ENCODE measurements at places on chromosomes 12 and 14. TPM values are rescaled to one million over a fixed set of nuclear protein-coding genes. Genes with fewer than 3 reads are reported as not detected.

DNA sequence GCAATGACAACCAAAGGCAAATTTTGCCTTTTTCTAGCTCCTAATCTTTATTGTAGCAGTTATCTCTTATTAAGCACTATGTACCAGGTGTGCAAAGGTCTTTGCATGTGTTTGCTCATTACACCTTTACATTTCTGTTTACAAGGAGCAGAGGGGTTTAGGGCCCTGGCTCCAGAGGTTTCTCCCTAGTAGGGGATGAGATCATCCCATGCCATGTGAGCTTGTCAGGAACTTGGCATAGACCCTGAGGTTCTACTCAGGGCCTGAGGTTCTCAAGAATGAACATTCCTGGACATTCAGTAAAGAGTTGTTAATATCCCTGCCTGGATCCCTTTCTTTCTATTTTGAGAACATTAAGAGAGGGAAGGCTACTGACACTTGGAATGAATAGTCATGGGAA lies 292.0 kb downstream of the RPAP3 start:
- no peaks in the 10 kb centered on the region for H3K27me3 ChIP-seq
- no peak overlapping the region for H3K4me3 ChIP-seq
- DNase-seq: no peak
- no peaks in the 10 kb centered on the region for H3K4me1 ChIP-seq
- H3K36me3 ChIP-seq: no peaks in the 10 kb centered on the region

DNA sequence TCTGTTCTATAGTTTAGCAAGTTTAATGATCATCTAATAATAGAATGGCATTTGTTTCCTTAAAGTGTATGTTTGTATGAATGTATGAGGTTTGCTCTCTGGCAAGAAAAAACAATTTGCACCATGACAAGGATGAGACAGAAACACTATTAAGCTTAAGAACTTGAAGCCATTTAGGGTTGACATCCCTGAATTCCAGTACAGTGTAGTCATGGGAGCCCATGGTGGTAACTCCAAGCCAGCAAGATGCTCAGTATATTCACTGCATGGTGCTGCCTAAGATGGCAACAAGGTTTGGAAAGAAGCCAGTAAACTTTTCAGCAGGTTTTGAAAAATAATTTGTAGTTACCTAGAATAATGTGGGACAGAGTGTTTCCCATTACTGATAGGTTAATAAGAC lies 158.6 kb downstream of the PRIMA1 start:
- DNase-seq: no peak
- no peak overlapping the region for H3K27ac ChIP-seq
- no peaks in the 10 kb centered on the region for H3K27me3 ChIP-seq
- no peaks in the 10 kb centered on the region for H3K36me3 ChIP-seq

The SLC2A14 gene
- 5.9 TPM for total RNA-seq

The ASCL1 gene
- total RNA-seq: 0.12 TPM

The ETFBKMT gene
- 3.0 TPM for total RNA-seq

- no peak overlapping the region for H3K27ac ChIP-seq
- no peaks in the 10 kb centered on the region for H3K27me3 ChIP-seq
- H3K4me1 ChIP-seq: no peaks in the 10 kb centered on the region
Measured at GRCh38 chr12:5864972-5865371, 80.1 kb downstream of the ANO2 start.

DNA sequence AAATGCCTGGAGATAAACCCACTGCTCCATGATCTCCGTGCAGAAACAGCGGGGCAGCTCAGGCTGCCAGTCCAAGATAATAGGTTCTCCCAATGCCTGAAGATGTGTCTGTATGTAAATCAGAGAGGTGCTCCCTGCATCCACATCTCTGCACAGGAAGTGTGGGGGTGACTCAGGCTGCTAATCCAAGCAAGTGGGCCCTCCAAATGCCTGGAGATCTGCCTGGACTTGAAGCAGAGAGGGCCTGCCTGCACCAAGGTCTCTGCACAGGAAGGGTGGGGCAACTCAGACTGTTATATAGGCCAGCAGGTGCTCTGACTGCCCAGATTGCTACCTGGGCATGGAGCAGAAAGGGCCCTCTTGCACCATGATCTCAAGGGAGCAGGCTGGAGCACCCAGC lies 504.7 kb downstream of the LRFN5 start:
- no peaks in the 10 kb centered on the region for H3K27me3 ChIP-seq
- no peak for DNase-seq
- H3K36me3 ChIP-seq: no peaks in the 10 kb centered on the region
- no peak overlapping the region for H3K27ac ChIP-seq
- no peak overlapping the region for H3K4me3 ChIP-seq
- no peaks in the 10 kb centered on the region for H3K4me1 ChIP-seq

- peaks cover 6% of the 10 kb centered on the region for H3K4me1 ChIP-seq
- no peaks in the 10 kb centered on the region for H3K27me3 ChIP-seq
- no peak for DNase-seq
- H3K4me3 ChIP-seq: no peak overlapping the region
- H3K36me3 ChIP-seq: no peaks in the 10 kb centered on the region
Measured at GRCh38 chr12:43052441-43052840, 462.9 kb upstream of the PRICKLE1 start.

DNA sequence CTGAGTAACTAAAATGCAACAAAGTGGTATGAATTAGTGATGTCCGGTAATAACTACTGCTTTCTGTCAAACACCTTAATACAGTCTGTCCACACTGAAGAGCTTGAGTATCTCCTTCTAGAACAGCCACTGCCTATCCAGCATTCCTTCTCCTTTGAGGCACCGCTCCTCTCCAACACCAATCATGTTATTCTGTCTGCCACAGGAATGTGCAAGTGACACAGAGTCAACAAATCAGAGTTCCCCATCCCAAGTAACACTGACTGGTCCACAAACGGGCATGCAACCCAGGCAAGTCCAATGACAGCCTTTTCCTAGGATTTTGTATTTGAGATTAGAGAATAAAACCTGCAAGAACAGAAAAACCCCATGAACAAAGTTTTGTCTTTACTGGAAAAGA lies 3.8 kb downstream of the GXYLT1 start:
- no peak overlapping the region for H3K4me3 ChIP-seq
- DNase-seq: no peak
- peaks cover 9% of the 10 kb centered on the region for H3K4me1 ChIP-seq
- H3K36me3 ChIP-seq: no peaks in the 10 kb centered on the region
- no peaks in the 10 kb centered on the region for H3K27me3 ChIP-seq
- H3K27ac ChIP-seq: no peak overlapping the region

The SP1 gene
- total RNA-seq: 48.4 TPM

DNA sequence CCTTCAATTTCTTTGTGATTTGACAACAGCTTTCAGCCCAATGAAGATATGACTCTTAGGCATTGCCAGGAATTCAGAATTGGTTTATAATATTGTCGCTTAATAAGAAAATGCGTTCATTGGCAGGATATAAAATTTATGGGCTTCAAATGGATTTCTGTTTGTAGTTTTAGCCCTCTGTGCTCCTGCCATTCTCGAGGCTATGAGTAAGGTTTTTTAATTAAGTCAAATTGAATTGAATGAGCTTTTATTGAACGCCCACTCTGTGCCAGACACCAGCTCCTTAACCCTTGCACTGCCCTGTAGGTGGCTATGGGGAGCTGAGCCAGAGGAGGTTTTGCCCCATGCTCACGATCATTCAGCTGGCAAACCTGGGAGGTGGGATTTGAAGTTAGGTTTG lies 115.1 kb downstream of the SLC25A47 start:
- no peak overlapping the region for H3K4me3 ChIP-seq
- no peak for DNase-seq
- H3K27me3 ChIP-seq: no peaks in the 10 kb centered on the region
- no peak overlapping the region for H3K27ac ChIP-seq

- H3K4me1 ChIP-seq: no peaks in the 10 kb centered on the region
- no peaks in the 10 kb centered on the region for H3K27me3 ChIP-seq
- no peak overlapping the region for H3K27ac ChIP-seq
- no peak overlapping the region for H3K4me3 ChIP-seq
- H3K36me3 ChIP-seq: no peaks in the 10 kb centered on the region
Measured at GRCh38 chr14:95895720-95896119, 19.1 kb downstream of the TUNAR start.

DNA sequence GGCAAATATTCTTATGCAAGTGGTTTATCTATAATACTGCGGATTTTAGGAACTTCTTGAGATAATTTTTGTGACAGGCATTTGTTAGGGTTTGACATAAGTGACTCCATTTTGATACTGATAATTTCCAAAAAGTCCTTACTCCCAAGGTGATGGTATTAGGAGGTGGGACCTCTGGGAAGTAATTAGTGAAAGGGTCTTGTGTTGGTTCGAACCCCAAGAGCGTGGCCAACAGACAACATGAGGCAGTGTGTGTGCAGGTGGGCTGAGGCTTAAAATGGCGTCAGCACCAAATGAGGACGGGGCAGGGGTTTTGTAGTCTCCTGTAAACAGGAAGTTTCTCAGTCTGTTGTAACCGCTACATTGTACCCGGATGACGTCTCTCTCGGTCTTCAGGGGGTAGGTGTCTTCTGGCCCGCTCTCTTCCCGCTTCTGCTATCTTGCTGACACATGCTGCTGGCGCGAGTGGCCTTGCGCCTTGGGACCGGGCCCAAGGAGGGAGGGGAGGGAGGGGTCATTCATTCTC lies 1.7 kb upstream of the C12orf43 start:
- no peak for DNase-seq
- H3K4me3 ChIP-seq: no peak overlapping the region
- no peaks in the 10 kb centered on the region for H3K36me3 ChIP-seq
- no peaks in the 10 kb centered on the region for H3K27me3 ChIP-seq

DNA sequence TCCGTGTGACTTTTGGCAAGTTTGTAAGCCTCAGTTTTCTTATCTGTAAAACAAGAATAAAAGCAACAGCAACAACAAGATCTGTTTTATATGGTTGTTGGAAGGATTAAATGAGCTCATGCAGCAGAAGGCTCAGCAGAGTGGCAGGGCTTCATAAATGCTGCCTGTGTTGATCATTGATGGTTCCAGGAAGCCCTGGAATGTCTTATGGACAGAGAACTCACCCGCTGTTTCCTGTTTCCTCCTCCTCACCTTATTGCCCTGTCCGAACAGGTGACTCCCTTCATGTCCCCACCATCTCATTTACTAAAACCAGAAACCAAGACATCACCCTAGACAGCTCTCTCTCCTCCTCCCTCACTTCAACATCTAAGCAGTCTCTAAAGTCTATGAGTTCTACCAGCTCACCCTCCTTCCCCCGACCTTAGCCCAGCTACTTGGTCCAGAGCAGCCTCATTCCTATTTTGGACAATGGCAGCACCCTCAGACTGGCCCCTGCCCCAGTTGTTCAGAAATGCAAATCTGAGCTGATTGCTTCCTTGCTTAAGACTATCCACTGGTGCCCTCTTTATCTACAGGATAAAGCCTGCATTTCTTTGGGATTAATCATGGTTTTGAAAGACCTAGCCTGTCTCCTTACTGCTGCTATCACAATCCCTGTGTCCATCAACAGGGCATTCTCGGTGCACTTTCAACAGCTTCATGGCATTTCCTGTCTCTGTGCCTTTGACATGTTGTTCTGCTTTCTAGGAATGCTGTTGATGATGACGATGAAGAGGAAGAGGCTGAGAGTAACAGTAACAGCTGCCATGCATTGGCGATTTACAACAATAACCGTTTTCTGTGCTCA lies 21.4 kb upstream of the GSG1 start:
- no peak overlapping the region for H3K27ac ChIP-seq
- H3K27me3 ChIP-seq: no peaks in the 10 kb centered on the region
- no peaks in the 10 kb centered on the region for H3K4me1 ChIP-seq

The ART4 gene
- 0.28 TPM for total RNA-seq

DNA sequence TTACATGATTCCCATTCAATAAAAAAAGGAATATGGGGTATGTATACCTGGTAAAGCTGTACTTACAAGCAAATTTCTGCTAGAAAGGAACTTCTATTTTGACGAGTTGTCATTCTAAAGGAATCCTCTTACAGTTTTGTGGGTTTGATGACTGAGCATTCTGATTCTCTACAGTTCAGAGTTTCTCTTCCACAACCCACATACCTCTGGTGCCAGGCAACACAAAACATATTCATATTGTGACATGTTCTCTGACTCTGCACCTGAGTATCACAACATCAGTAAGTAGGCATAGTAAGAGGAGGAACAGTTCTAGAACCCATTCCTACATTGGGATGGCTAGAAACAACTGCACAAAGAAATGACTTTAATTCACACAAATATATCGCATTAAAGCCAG lies 636.6 kb downstream of the MED13L start:
- H3K4me1 ChIP-seq: no peaks in the 10 kb centered on the region
- H3K36me3 ChIP-seq: no peaks in the 10 kb centered on the region
- no peaks in the 10 kb centered on the region for H3K27me3 ChIP-seq

DNA sequence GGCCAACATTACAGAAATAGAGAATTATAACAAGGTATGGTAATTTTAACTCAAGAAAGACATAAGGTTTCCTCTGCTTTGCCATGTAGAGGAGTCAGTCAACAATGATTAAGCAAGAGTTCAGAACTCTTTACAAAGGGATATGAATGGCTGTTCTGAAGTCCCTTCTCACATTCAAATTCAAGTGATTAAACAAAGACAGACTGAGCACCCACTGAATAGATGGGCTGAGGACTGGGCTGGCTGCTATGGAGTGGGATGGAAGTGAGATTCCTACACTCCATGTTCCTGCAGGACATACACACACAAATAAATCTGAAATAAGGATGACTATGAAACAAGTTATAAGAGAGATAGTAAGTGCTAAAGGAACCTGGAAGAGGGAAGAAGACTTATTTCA lies 199.0 kb upstream of the GRIP1 start:
- no peak for DNase-seq
- no peak overlapping the region for H3K27ac ChIP-seq
- H3K27me3 ChIP-seq: no peaks in the 10 kb centered on the region
- H3K4me1 ChIP-seq: no peaks in the 10 kb centered on the region

DNA sequence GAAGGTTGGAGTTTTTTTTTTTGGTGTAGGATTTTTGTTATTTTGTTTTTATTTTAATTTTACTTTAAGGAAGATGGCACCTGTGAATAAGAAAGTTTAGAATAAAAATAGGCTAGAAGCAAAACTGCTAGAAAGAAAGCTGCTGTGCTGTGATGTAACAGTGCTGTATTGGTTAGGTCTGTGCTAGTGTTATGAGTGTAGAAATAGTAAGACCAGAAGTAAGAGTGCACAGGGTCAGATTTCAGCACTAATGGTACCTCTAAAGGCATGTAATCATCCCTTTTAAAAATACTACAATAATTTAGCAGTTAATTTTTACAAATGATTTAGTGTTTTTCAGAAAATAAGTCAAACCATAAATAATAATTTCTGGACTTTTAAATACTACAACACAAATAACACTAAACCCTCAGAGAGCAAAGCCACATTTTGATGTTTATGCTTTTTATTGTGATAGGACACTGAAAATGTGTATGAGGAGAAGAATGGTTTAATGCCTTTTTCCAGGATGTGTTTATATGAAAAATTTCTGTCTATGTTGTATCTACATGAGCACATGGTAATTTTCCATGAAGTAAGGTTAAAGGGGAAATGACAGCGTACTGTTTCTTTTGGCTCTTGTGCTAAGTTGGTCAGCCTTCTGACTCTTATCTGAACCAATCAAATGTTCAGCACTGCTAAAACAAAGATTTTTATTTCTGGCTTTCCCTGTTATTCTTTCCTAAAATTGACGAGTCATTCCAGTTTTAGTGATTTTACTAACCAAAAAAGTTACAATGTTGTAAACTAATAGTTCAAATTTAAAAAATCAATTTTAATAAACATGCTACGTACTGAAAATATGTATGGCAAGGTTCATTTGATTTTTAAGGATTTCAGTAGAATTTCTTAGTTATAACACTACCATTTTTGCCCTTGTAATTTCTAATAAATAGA lies 96.1 kb downstream of the PPHLN1 start:
- no peak for DNase-seq
- no peak overlapping the region for H3K27ac ChIP-seq
- H3K4me3 ChIP-seq: no peak overlapping the region
- no peaks in the 10 kb centered on the region for H3K27me3 ChIP-seq
- H3K4me1 ChIP-seq: no peaks in the 10 kb centered on the region

GRCh38 chr14:58138714-58139482 lies 13.1 kb downstream of the ARMH4 start:
- H3K36me3 ChIP-seq: no peaks in the 10 kb centered on the region
- no peak overlapping the region for H3K4me3 ChIP-seq
- no peaks in the 10 kb centered on the region for H3K27me3 ChIP-seq
- no peak overlapping the region for H3K27ac ChIP-seq
- H3K4me1 ChIP-seq: no peaks in the 10 kb centered on the region
- DNase-seq: no peak
